Neural progenitor cell (in vitro differentiated cells): ENCODE measurements at places on chromosomes 5 and 9. TPM values are rescaled to one million over a fixed set of nuclear protein-coding genes. Genes with fewer than 3 reads are reported as not detected.
A peak's percentile ranks its signal among the peaks of the same experiment; 100 is the strongest.

GFM2 gene
- 43.9 and 67.9 TPM in 2 replicates for total RNA-seq

GFI1B gene
- total RNA-seq = 0.28 TPM in 1 of 2 replicates, not detected in the other

PCDHB2 gene
- 34.2 and 48.4 TPM in 2 replicates for total RNA-seq

DNA sequence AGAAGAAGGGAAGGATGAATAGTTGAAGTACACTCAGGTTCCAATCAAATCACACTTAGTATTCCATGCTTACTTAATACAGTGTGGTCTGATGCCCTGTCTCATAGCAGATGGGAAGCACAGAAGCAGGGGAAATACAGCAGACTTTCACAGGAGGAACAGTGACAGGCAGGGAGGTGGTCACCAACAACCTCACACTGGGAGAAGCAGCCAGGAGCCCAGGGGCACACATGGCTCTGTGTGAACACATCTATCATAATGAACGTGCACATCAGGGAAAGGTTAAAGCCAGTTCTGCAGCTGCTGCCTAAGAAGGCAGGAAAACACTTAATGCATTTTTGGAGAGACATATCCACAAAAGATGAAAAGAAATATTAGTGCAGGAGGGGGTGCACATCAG, 312.3 kb downstream of the MED10 start:
- DNase-seq = no peak
- H3K4me3 ChIP-seq = no peak overlapping the region
- H3K4me1 ChIP-seq = no peaks in the 10 kb centered on the region
- H3K27ac ChIP-seq = no peak overlapping the region
- H3K36me3 ChIP-seq = no peaks in the 10 kb centered on the region

GRCh38 chr9:81070689-81071088, 618.7 kb downstream of the TLE1 start:
- DNase-seq = no peak
- H3K4me1 ChIP-seq = no peaks in the 10 kb centered on the region
- H3K36me3 ChIP-seq = no peaks in the 10 kb centered on the region
- H3K27me3 ChIP-seq = no peaks in the 10 kb centered on the region
- H3K4me3 ChIP-seq = no peak overlapping the region

DNA sequence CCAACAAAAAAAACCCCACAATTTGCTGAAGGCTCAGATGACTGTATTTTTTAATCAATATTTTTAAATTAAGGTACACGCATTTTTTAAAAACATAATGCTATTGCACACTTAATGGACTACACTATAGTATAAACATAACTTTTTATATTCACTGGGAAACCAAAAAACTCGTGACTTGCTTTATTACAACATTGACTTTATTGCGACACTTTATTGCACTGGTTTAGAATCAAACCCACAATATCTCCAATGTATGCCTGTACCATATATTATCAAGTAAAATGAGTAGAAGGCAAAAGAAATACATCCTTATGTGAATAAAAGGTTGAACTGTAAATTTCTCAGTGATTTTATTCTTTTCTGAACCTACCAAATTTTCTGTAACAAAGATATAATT, 53.7 kb downstream of the RICTOR start:
- peaks cover 32% of the 10 kb centered on the region for H3K4me1 ChIP-seq
- no peaks in the 10 kb centered on the region for H3K36me3 ChIP-seq
- no peak for DNase-seq

- H3K4me3 ChIP-seq = no peak overlapping the region
- H3K27ac ChIP-seq = no peak overlapping the region
- no peaks in the 10 kb centered on the region for H3K36me3 ChIP-seq
- no peaks in the 10 kb centered on the region for H3K27me3 ChIP-seq
These were observed 409.9 kb downstream of the CTNND2 start for GRCh38 chr5:11494340-11494739.

DNA sequence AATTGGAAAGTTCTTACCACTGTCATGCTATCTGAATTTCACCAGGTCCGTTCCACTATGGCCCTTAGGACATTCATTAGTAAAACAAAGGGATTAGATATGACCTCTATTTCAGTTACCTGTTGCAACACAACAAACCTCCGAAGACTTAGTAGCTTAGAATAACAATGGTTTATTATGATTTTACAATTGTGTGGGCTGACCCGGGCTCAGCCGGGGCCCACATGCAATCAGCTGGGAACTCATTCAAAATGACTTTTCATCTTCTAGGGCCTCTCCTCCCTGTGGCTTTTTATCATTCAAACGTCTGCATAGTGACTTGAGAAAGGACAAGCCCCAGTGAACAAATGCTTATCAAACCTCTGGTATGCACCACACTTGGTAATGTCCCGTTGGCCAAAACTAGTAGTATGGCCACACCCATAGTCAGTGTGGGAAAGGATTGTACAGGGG, 2.3 kb upstream of the FBXW11 start:
- DNase-seq = peak; percentile 22
- H3K27ac ChIP-seq = no peak overlapping the region
- H3K36me3 ChIP-seq = no peaks in the 10 kb centered on the region
- no peaks in the 10 kb centered on the region for H3K27me3 ChIP-seq
- H3K4me3 ChIP-seq = no peak overlapping the region

GRCh38 chr9:84756171-84756570, 86.6 kb downstream of the NTRK2 start:
- H3K4me3 ChIP-seq = no peak overlapping the region
- H3K36me3 ChIP-seq = no peaks in the 10 kb centered on the region
- DNase-seq = no peak
- H3K27ac ChIP-seq = no peak overlapping the region

DNA sequence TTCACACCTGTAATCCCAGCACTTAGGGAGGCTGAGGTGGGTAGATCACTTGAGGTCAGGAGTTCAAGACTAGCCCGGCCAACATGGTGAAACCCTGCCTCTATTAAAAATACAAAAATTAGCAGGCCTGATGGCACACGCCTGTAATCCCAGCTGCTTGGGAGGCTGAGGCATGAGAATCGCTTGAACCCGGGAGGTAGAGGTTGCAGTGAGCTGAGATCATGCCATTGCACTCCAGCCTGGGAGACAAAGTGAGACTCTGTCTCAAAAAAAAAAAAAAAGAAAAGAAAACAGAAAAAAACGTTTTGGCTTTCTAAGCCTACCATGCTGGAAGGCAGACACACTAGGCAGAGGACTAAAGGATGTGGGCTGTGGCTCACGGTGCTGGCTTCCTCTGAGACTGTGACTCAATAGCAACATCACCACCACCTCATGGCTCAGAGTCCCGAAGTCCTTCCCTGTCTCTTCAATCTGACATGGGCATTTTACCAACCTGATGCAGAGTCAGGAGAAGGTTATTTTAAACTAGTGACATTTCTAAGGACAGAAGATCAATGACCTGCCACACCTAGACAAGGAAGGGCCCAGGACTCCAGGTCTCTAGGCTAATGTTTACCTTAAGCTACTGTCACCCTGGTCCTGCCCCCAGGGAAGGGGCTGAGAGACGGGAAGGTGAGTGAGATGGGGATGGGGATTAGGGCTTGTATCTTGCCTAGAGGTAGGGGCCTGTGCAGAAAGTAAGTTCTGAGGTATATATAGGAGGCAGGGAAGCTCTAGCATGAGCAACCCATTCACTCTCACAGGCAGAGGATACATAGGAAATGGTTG, 3.7 kb downstream of the ECSCR start:
- no peak overlapping the region for H3K27ac ChIP-seq
- no peaks in the 10 kb centered on the region for H3K27me3 ChIP-seq
- H3K4me3 ChIP-seq = no peak overlapping the region
- H3K4me1 ChIP-seq = peaks cover 17% of the 10 kb centered on the region
- no peaks in the 10 kb centered on the region for H3K36me3 ChIP-seq
- DNase-seq = no peak

DNA sequence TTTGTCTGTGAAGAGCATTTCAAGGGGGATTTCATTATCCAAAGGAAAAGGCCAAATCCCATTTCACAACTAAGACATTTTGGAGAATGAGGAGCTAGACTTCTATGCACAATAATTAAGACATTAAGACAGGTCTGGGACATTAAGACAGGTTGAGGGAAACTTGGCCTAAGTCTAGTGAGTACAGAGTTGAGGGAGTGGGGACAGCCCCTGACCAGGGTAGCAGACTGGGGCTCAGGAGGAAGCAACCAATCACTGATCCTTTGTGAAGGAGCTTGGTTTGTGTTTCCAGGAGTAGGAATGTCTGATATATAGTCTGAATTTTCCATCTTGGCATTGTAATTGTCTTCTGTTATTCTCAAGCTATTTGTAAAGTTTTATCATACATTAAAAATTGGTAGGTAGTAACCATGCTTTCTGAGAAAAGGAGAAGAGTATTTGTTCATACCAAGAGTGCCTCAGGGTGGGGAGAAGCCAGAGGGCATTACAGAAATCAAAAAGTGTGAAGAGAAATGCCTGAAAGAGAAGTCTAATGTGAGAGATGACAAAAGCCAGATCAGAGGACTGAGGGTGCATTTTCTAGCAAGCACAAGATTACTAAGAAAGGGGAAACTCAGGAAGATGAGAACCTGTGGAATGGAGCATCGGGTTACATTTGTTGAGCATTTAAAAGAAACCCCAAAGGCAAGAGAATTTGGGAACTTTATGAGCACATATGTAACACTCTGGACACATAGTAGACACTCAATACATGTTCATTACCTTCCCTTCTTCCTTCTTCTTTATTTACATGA, 189.3 kb upstream of the PIK3R1 start:
- no peak overlapping the region for H3K27ac ChIP-seq
- no peaks in the 10 kb centered on the region for H3K27me3 ChIP-seq
- DNase-seq = no peak
- H3K4me1 ChIP-seq = peaks cover 6% of the 10 kb centered on the region

- H3K27me3 ChIP-seq = no peaks in the 10 kb centered on the region
- DNase-seq = no peak
- no peak overlapping the region for H3K4me3 ChIP-seq
- H3K4me1 ChIP-seq = peaks cover 12% of the 10 kb centered on the region
These were observed 57.7 kb upstream of the CPEB4 start for GRCh38 chr5:173830421-173830820.
